ENCODE measurements at places on chromosomes 3 and 15.

GRCh38 chr3:74067296-74067695, 442.6 kb upstream of the PDZRN3 start:
- no peak for DNase-seq

- no peak for DNase-seq
Measured at GRCh38 chr3:25018909-25019308, 409.2 kb upstream of the RARB start.

GRCh38 chr3:50345586-50346234, at the start of gene ZMYND10:
TSS of gene ZMYND10 (minus strand) at chr3:50345732. CDS start at chr3:50345579, 153 bp downstream.
- no peak for DNase-seq

DNA sequence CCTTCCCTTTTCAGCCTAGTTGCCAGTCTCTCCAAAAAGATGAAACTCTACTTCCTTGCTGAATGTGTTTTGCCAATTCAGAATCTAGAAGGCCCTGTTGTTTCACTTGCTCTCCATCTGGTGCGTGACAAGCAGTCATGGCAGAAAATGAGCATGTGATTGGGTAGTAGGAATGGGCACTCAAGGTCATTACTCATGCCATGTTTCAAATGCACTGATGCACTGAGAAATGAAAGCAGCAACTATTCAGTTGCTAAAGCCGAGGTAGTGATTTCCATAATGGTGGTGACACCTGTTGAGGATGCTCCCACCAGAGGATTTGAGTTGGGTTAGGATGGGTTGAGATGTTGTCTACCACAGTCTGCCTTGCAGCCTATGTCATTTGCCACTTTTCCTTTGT, 12.7 kb downstream of the ZBTB38 start:
- no peak for DNase-seq

GRCh38 chr3:146125951-146126350, 35.0 kb downstream of the PLOD2 start:
- DNase-seq: no peak

- DNase-seq: no peak
Measured at GRCh38 chr15:31223478-31224350, 102.9 kb upstream of the KLF13 start.

DNA sequence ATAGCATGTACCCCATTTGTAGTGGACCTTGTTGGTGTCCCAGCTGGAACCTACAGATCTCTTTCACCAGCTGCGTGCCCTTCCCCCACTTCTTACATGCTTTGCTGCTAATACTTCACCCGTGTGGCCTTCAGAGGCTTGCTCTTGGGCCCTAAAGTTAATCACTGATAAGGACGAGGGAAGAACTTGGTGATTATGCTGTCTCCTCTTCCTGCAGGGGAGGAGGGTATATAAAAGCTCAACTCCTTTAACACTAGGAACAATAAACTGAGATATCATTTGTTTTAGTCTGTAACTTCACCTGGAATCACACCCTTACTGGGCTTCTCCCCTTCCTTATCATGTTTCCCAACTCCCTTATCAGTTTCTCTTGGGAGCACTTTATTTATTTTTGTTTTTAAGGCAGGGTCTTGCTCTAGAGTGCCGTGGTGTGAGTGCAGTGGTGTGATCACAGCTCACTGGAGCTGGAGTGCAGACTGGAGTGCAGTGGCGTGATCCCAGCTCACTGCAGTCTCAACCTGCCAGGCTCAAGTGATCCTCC, 43.2 kb upstream of the PIK3R4 start:
- no peak for DNase-seq

- DNase-seq: no peak
Measured at GRCh38 chr3:186057594-186057993, 51.3 kb downstream of the ETV5 start.

DNA sequence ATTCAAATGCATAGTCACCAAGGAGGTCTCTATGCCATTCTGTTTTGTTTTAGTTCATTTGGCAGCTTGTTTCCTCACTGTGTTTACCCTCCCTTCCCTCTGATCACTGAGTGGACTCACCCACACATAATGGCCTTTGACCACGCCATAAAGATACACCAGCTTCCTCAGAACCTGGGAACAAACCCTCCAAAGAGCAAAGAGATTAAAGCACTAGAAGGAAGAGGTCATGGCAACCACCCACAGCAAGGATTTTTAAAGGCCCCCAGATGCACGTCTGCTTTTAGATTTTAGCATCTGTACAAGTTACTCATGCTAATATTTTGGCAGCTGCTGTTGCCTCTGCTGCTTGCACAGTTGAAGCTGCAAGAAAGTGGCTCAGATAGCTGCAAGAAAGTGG, 47.9 kb upstream of the CADPS start:
- no peak for DNase-seq

DNA sequence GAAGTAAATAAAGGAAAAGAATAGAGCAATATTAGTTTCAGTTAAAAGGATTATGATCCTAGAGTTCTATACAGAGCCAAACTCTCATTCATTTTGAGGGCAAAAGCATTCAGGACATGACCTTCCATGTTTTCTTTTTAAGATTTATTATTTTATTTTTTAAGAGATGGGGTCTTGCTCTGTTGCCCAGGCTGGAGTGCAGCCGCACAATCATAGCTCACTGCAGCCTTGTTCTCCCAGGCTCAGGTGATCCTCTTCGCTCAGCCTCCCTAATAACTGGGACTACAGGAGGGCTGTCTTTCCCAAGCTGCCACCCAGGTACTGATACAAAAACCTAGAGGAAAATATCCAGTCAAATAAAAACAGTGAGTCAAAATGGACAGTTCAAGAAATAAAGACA, 13.6 kb upstream of the CCDC13 start:
- DNase-seq: no peak

- no peak for DNase-seq
Measured at GRCh38 chr15:100259266-100259665, 82.5 kb downstream of the ADAMTS17 start.

DNA sequence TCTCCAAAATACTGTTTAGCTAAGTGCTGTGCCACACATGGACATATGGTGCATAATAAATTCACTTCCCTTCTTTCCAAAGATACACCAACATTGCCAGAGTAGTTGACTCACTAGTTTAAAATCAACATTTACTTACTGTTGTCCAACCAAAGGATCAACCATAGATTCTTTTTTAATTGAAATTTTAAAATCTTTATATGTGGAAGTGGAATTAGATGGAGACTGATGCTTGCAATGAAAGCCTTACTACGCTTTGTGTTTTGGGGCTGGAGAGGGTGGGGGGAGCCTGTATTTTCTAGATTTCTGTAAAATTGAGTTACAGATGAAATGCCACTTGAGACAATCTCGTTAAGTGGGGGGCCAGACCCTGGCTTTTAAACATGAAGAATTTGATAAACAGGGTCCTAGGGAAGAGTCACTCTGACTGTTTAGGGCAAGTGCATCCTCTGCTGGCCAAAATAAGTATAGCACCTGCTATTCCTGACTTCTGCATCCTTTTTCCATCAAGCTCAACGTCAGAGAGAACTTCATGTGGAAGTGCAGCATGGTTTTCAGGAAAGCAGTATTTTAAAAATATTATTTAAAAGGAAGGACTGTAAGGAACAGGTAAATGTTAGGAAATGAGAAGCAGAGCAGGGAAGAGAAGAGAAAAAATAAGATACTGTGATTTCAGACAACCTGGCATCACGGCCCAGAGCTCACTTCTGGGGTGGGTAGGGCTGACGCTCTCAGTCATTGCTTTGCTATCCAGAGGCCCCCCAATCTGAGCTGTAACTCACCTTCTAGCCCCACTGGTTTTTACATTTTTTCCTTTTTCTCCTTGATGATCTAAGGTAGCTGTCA, 76.7 kb downstream of the BOC start:
- DNase-seq: peak; percentile 9

DNA sequence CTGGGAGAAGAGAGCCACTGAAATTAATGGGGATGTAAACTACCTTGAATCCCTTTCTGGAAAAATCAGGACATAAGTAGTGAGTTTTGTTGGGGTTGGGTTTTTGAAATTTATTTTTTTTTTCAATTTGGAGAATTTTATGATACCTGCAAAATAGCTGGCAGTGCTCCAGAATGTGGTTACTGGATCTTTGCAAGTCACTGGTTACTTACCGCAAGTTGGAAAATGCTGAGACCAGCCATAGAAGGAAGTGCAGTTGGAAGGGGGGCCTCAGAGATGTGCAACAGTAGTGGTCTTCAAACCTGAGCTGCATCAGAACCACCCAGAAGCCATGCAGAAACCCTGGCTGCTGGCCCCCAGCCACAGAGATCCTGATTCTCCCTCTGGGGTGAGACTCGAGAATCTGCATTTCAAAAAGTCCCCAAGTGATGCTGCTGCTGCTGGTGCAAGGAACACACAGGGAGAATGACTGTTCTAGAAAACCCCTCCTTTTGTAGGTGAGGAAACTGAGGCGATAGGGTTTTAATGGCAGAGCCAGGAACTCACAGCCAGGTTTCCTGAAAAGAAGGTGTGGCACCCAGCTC, 39.7 kb downstream of the SEMA5B start:
- DNase-seq: no peak

GRCh38 chr3:86969500-86970189, 21.3 kb downstream of the VGLL3 start:
- DNase-seq: no peak

GRCh38 chr3:130915567-130916292, 21.8 kb downstream of the ATP2C1 start:
- no peak for DNase-seq

GRCh38 chr15:52113235-52113634, 660 bp upstream of the BCL2L10 start:
- no peak for DNase-seq

- no peak for DNase-seq
Measured at GRCh38 chr3:77815467-77815866, 775.6 kb downstream of the ROBO2 start.

- no peak for DNase-seq
Measured at GRCh38 chr3:5187920-5188418, 462 bp downstream of the EDEM1 start.

- DNase-seq: no peak
Measured at GRCh38 chr3:56409790-56410189, 58.5 kb downstream of the ERC2 start.

GRCh38 chr3:118938183-118938961, 96.3 kb downstream of the IGSF11 start:
- no peak for DNase-seq

- no peak for DNase-seq
Measured at GRCh38 chr3:151520105-151520504, 59.2 kb upstream of the IGSF10 start.

DNA sequence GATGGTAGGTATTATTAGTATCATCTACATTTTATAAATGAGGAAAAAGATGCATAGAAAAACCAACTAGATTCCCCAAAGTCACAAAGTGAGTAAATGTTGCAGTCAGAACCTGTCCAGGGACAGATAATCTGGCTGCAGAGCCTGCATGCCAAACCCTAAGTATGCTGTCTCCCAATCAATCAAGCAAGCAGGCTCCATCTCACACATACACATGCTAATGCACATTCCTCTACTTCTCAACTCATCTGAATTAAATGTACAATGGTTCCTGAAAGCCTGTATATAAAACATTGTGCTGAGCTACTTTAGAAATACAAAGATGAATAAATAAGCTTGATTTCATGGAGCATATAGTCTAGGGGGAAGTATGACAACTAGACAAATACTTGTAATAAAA, 101.0 kb downstream of the CBLB start:
- DNase-seq: no peak

- DNase-seq: no peak
Measured at GRCh38 chr15:51680321-51680720, 982 bp upstream of the SCG3 start.

DNA sequence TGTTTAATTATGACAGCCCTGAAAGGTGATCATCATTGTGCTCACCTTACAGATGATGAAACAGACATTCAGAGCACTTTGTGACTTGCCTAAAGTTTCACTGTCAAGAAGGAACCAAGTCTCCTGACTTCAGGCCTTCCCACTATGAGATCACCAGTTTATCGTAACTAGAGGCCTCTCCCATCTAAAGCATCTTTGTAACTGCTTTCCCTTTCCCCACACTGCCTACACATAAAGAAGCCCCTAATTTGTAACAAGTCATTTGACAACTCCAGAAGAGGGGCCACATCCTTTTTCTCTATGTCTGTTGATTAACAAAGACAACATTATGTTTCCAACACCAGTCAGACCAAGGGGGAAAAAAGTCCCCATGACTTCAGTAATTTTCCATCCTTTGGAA, 1.1 kb downstream of the KLHL6 start:
- DNase-seq: no peak

DNA sequence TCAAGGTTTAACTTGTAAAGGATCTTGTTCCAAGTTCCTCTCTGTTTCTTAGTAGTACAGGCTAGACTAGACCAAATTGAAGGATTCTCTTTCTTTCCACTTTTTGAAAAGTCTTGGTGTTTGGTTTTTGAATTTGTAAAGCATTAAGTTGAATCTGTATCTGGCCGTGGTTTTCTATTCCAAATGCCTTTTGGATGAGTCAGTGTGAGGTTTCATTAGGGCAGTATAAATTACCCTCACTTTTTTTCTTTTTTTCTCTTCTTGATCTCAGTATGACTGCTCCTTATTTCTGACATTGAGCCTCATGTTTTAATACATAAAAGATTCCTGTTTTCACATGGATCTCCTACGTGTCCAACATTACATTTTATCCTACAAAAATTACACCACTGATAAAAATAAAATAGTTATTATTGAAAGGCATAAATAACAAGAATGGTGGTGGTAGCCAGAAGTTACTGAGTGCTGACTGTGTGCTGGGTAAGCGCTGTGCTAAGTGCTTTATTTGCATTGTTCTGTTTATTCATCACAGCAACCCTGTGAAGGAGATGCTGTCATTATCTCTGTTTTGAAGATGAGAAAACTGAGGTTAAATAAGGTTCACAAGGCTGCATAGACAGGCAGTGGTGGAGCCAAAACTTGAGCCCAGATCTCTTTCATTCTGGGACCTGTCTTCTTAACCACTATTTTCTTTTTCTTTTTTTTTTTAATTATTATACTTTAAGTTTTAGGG, 48.3 kb downstream of the MITF start:
- no peak for DNase-seq

DNA sequence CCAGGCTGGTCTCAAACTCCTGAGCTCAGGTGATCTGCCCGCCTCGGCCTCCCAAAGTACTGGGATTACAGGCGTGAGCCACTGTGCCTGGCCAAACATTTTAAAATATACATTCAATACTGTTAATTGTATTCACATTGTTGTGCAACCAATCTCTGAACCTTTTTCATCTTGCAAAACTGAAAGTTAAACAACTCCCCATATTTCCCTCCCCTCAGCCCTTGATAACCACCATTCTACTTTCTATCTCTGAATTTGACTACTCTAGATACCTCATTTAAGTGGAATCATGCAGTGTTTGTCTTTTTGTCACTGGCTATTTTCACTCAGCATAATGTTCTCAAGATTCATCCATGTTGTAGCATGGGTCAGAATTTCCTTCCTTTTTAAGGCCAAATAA, 30.0 kb downstream of the HMCES start:
- DNase-seq: no peak

- DNase-seq: no peak
Measured at GRCh38 chr3:10136426-10137005, 5.1 kb upstream of the VHL start.
